ENCODE measurements at places on chromosomes 6 and 20. TPM values are rescaled to one million over a fixed set of nuclear protein-coding genes. Genes with fewer than 3 reads are reported as not detected.

Gene SYNDIG1
- total RNA-seq = 0.45 TPM

Gene ADAM33
- 20.7 TPM for total RNA-seq

Gene LY6G5C
- 2.5 TPM for total RNA-seq

Gene HLA-DOA
- 0.92 TPM for total RNA-seq

Gene PTCHD4
- total RNA-seq = 0.12 TPM

Gene RPL7L1
- total RNA-seq = 50.4 TPM

Gene MTFR2
- 1.2 TPM for total RNA-seq

Gene MYLK4
- total RNA-seq = 0.34 TPM

Gene MICB
- 1.2 TPM for total RNA-seq

Gene PLCB1
- total RNA-seq = 10.9 TPM

Gene TCF15
- 0.22 TPM for total RNA-seq

Gene PAX1
- total RNA-seq = not detected

Gene SLCO4A1
- total RNA-seq = 22.2 TPM

Gene RAD21L1
- not detected for total RNA-seq

Gene OR2J1
- not detected for total RNA-seq

Gene RBM24
- 8.8 TPM for total RNA-seq

Gene HMGN4
- total RNA-seq = 54.9 TPM

Gene KIF6
- total RNA-seq = 0.92 TPM

Gene SCUBE3
- 0.09 TPM for total RNA-seq

GRCh38 chr20:44494266-44494665 lies 18.6 kb downstream of the TTPAL start:
- DNase-seq = no peak

DNA sequence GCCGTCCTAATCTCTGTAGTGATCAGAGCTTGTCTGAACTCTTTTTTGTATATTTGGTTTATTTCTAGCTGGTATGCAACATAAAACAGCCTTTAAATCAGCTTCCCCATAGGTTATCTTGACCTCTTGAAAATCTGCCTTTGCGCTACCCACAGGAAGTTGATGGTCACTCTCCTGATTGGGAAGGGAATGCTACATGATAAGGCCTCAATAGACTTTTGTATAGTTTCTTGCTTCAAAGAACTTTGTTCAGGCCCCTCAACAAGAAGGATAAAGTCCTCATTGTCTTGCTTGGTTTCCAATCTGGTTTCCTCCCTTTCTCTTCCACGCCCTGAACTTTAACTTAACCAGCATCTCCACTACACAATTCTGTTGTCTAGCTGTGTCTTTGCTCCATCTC lies 95.4 kb upstream of the TENT5A start:
- no peak for DNase-seq

- DNase-seq = no peak
Observed at GRCh38 chr6:36545767-36546307, 1.4 kb downstream of the STK38 start.

- no peak for DNase-seq
Observed at GRCh38 chr6:23910420-23910819, 215.6 kb upstream of the NRSN1 start.

DNA sequence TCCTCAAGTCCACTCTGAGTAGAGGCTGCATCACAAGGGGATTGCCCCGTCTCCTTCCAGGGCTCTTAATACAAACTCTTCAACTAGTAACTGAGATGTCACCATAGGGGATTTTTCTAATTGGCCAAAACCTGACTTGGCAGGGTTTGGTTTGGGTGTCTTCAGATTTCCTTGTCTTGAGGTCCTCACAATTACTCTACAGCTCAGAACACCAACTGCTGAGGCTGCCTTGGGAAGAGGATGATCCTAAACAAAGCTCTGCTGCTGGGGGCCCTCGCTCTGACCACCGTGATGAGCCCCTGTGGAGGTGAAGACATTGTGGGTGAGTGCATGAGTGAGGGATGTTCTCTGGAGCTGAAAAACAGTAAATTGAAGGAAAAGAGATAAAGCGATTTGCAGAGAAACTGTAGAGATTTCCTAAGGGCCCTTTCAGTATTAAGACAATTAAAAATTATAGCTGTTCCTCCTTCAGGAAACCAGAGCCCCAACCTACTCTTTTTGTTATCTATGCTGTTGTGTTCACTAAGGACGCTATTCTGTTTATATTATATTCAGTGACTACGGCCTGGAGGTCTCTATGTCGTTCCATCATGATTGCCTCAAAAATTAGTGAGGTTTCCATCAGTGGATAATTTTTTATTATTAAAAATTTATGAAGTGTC lies at the start of gene HLA-DQA1:
HLA-DQA1 (plus strand) TSS at position 188 of the 662 bp plus-strand sequence; CDS start at position 241, 53 bp downstream.
- DNase-seq = no peak

DNA sequence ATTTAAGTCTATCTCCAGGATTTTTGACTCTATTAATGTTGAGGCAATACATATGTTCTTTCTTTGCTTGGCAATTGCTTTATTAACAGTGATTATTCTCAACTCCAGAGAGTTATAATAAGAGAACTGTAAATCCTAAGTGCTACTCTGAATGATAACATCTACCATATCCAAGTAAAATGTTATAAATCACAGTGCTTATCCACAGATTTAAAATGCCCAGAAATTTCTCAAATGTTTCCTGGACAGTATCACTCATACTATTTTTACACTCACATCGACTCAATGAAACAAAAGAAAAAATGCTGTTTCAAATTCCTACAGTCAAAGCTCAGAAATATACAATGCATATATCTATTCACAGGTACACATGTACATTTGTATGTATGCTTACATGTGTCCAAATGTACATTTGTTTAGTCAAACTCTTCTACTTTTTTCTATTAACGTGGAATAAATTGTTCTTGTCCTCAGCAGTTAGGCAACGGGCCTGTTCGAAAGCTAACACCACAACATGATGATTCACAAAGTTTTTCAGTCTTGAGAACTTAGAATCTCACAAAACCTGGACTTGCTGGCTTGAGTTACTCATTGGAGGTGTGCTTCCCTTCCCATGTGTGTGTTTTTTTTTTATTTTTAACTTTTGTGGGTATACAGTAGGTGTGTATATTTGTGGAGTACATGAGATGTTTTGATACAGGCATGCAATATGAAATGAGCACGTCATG lies 193.0 kb downstream of the GJA10 start:
- no peak for DNase-seq

GRCh38 chr20:63119963-63120807 lies 95.7 kb downstream of the YTHDF1 start:
- no peak for DNase-seq

DNA sequence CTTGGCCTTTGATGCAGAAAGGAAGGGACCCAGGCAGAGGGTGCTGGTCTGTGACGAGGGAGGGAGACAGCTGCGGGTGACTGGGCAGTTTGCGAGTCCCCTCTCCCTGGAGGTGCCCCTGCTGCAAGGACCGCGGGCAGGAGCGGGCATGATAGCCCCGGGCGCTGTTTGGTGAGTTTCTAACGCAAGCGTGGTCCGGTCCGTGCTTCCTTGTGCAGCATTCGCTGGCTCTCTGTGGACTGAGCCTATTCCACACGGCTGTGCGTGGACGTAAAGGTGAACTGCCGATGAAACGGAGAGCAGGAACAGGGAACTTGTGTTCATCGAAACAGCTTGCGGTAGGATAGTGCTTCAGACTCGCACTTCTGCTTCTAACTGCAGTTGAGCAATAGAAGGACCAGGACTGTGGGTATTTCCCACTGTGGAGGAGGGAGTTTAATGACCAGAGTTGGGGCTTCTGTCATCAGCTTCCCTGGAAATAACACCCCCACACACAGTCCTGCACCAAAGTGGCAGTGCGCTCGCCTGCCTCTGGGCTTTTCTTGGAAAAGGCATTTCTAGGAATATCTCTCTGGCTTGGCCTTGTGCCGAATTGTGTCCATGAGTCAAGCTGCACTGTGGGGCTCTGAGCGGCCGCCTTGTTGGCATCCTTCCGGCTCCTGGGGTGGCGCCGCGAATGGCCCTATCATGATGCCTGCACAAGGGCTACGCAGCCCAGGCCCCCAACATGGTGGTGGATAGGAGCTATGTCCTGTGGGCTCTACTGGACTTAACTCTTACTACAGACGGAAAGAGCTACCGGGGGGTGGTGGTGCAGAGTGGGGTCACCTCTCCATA lies 48.9 kb downstream of the DUSP22 start:
- DNase-seq = peak; percentile 53

DNA sequence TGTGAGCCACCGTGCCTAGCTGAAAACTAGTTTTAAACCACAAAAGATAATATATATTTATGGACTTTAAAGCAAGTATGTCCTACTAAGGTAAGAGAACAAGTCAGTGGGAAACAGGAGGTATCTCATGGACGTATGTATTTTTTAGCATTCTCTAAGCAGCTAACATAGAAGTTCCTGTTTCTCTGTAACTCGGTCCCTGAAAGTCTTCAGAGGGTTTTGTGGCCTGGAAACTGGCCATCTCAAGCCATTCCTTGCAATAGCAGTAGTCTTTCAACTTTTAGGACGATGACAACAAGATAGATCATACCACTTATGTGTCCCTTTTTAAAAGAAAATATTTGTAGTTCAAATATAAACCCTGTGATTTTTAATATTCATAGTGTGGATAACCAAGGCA lies 95.6 kb upstream of the RALGAPA2 start:
- DNase-seq = no peak

GRCh38 chr20:8853805-8854338 lies 215.0 kb upstream of the PLCB4 start:
- no peak for DNase-seq

GRCh38 chr20:46027245-46027853 lies 1.7 kb upstream of the SLC12A5 start:
- DNase-seq = peak; percentile 32

DNA sequence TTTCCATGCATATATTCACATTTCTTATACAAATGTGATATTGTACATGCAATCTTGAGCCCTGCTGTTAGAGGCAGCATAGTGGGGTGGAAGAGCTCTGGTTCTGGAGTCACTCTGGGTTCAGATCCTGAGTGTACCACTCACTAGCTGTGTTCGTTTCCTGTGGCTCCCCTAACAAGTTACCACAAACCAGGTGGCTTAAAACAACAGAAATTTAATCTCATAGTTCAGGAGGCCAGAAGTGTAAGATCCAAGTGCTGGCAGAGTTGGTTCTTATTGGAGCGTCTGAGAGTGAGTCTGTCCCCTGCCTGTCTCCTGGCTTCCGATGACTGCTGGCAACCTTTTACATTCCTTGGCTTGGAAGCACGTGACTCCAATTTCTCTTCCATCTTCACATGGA lies 115.6 kb downstream of the MAP3K7 start:
- no peak for DNase-seq

GRCh38 chr6:14948586-14949245 lies 297.2 kb upstream of the JARID2 start:
- DNase-seq = no peak

DNA sequence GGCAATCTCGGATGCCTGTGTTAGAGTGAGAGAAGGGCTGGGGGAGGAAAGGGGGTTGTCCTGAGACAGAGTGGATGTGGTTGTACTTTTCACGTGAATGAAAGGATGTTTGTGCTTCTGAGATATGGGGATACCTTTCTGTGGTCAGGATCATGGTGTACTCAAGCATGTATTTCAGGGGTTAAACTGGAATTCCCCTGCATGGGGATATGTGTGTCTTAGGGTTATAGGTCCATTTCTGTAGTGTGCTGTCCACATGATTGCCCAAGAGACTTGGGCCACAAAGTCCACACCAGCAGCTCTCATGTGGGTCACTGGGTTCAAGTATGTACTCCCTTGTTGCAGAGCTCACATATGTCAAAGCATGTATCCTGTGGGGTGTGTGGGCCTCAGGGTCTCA lies 10.5 kb downstream of the SYNGAP1 start:
- DNase-seq = no peak

DNA sequence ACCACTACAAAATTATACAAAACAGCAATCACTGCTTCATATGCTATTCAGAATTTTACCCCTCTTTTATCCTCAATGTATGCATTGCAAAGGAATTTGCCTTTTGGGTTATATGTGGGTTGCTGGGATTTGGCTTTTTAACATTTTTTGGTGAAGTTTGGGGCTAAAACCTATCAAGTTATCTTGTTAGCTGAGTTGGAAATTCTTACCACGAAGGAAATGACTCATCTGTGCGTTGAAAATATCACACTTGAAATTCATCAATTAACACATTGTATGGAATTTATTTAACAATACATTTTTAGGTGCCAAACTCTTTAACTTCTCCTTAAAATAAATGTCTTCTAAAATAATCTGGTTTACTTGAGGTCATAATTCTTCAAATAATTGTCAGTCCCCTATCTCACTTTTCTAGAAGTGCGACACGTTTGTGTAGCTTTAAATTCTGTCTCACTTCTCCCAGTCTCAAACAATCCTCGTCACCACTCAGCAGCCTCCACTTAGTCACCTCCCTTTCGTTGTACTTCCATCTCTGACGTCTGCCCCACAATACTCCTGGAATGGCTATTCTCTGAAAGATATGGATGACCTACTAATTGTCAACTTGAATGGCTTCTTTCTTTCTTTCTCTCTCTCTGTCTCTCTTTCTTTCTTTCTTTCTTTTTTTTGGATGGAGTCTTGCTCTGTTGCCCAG lies 88.5 kb downstream of the PHACTR1 start:
- no peak for DNase-seq

DNA sequence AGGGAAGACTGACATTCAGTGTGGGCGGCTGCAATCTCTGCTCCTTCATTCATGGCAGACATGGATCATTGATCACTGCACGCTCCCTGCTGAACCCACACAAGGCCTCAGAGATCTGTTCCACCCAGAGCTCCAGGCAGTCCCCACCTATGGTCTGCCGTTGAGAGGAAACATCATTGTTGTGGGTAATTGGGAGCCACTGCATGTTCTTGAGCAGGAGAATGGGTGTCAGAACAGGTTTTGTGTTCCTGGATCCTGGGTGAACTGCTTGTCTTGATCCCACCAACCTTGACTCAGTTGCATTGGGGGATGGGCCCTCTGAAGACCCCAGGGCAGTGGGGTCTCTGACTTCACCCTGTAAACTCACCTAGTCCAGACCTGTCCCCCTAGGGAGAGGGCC lies 23.1 kb upstream of the CCDC167 start:
- DNase-seq = no peak

GRCh38 chr20:19929012-19929360 lies 88.2 kb upstream of the NAA20 start:
- DNase-seq = no peak

GRCh38 chr6:74256781-74257180 lies 560.8 kb downstream of the CD109 start:
- no peak for DNase-seq

- no peak for DNase-seq
Observed at GRCh38 chr6:12656906-12657305, 59.7 kb upstream of the PHACTR1 start.

DNA sequence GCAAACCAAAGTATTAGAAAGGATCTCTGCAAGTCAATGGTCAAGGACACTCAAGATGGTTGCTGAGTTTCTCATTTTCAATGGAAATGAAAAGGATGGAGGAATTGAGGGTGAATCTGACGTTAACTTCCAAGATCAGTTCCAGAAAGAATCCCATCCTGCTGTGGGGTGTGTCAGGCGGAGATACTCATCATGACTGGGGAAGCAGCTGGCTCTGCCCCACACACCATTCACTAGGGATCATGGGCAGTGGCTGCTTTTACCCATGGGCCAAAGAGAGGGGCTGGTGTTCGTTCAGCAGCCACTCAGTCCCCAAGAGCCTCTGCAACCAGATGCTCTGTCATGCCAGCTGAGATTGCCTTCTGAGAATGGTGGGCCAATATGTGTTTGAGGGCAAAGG lies 102.3 kb upstream of the KCNK16 start:
- no peak for DNase-seq
